ENCODE measurements at places on chromosomes 4 and X.
A peak's percentile ranks its signal among the peaks of the same experiment; 100 is the strongest.

DNA sequence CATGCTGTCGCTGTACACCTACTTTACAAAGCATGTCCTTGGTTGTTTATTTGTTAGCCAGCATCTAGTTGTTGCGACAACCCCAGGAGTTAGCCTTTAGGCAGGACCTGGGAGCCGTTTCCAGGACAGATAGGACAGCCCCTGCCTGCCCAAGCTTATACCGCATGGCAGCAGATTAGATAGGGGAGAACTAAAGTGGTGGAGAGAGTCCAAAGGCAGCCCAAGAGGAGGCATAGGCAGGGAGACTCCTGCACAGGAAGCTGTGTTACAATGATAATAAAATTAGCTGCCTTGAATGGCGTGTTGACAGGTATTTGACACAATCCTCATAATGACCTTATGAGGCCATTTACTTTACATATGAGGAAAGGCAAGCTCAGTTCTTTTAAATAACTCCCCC is 13.0 kb downstream of the NSDHL start:
- no peak for DNase-seq

GRCh38 chrX:124476562-124476961 is 130.2 kb downstream of the SH2D1A start:
- no peak for DNase-seq

DNA sequence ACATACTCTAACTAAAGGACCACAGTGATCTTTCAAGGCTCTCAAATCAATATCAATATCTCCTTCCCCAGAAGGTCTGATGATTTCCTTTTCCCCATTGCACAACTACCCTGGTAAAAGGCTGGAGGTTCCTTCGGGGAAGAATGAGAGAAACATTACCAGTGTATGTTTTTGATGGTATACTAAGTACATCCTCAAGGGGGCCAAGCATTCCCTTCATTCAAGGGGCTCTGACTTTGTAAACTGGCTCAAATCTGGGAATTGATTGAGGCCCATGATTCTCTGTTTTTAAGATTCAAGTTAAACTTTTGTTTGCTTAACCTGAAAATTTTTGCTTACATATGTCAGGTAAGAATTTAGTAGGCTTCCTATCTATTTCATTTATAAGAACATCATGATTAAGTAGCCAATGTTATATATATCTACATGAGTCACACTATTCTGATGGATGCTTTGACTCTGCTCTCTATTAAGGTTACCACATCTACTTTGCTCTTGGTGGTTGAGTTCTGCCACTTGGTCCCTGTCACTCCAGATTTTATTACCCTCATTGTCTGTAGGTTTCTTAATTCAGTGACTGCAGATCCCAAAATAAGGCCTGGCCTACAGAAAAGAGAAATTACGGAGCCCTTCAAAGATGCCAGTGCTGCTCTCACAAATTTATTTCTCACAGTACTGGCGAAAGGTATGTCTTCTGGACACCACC is 16.4 kb upstream of the GUCY1B1 start:
- no peak for DNase-seq

DNA sequence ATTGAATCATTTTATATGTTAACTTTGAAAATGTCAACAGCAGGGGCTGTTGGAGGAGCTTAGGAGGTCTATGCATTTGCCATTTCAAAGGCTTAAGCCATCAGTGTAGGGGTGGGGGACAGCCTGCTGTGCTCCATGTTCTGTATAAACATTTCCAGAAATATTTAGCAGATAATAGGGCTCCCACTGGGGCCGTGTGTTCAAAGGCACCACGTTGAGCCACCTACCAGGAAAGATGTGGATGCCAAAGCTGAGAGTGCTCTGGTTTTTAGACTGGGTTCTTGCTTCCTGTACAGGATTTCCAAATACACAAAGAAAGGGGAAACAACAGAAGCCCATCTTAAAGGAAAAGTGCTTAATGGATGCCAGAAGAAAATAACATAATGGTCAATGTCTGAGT is 219.5 kb downstream of the CENPC start:
- DNase-seq: no peak

- no peak for DNase-seq
These were observed 298.7 kb downstream of the CCSER1 start for GRCh38 chr4:90425893-90426292.

DNA sequence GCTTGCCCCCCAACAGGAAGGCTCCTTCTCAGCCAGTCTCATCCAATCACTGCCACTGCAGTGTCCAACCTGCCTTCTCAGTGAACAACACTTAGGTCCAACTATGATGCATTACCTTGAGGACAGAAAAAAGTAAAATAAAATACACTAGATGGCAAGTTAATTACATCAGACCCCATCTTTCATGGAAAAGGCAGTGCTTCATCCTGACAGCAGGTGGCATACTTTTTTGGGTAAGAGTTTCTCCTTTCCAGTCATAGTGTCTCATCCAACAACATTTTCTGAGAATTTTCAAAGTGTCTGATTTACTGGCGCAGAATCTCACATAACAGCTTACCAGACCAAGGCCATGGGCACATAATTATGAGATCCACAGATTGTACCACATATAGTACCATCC is 1742.8 kb downstream of the PCDH7 start:
- DNase-seq: no peak

GRCh38 chr4:138904793-138905192 is 110.8 kb upstream of the NOCT start:
- DNase-seq: no peak

- no peak for DNase-seq
These were observed 404.2 kb downstream of the MID1IP1 start for GRCh38 chrX:39205467-39205866.

- DNase-seq: peak; percentile 19
These were observed at the start of gene ARL9 for GRCh38 chr4:56505269-56506130. Gene ARL9 (plus strand): TSS chr4:56505791. CDS start chr4:56505863, 72 bp downstream.

- no peak for DNase-seq
These were observed 13.4 kb downstream of the EVC start for GRCh38 chr4:5724377-5724776.

GRCh38 chrX:39619182-39620009 is 478.4 kb downstream of the BCOR start:
- DNase-seq: no peak

DNA sequence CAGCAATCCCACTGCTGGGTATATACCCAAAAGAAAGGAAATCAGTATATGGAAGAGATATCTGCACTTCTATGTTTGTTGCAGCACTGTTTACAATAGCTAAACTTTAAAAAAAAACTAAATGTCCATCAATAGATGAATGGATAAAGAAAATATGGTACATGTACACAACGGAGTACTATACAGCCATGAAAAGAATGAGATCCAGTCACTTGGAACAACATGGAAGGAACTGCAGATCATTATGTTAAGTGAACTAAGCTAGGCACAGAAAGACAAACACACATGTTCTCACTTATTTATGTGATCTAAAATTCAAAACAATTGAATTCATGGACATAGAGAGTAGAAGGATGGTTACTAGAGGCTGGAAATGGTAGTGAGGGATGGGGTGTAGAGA is 400.7 kb downstream of the ZNF674 start:
- no peak for DNase-seq

DNA sequence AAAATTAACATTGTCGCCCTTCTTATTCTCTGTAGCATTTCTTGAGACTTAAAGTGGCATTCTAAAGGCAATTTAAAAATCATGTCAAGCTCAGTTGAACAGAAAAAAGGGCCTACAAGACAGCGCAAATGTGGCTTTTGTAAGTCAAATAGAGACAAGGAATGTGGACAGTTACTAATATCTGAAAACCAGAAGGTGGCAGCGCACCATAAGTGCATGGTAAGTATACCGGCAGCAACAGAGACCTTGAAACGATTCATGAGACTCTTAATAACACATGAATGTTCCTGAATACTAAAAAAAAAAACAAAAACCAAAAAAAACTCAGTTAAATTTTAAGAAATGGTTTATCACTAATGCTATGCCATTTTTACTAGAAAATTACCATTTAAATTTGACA is 82.4 kb upstream of the HPRT1 start:
- no peak for DNase-seq

DNA sequence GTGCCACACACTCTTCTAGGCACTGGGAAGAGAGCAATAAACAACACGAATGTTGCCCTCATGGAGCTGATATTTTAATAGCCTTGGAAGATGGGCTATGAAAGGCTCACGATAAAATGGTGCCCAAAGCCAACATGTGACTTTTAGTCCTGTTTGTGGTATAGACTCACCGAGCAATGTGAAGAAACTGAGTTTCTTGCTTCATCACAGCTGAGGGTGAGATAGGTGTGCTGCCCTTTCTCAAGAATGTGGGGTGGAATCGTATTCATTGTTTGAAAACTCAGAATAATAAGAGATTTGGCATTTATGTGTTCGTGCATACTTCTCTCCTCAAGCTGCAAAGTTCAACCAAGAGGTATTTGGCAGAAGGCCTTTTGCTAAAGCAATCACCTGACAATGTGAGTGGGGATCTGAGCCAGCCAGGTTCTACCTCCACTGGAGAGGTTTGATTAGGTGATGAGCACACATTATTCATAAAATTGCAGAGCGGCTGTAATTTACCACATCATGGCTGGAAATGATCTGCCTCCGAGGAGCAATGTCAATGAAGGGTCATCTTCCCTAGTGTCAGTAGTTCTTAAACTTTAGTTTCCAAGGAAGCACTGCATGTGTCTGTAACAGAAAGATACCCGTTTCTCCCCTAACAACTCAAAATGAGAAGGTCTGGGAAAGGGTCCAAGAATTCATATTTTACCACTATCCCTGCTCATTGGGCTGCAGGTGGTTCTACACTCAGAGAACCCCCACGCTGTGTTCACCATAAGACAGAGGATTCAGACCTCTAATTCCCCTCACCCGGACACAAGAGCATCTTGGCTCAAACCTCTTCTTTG is 41.9 kb upstream of the CBR4 start:
- DNase-seq: no peak

DNA sequence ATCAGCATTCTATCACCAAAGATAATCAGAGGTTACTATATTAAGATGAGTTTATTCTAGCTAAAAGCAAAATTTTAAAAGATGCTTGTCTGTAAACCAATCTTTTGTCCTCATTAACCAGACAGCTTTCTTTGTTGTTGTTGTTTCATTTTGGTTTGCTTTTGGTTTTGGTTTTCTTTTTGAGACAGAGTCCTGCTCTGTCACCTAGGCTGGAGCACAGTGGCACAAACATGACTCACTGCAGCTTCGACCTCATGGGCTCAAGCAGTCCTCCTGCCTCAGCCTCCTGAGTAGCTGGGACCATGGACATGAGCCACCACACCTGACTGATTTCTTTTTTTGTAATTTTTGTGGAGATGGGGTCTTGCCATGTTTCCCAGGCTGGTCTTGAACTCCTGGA is 102.9 kb downstream of the COX18 start:
- DNase-seq: no peak

- no peak for DNase-seq
These were observed 30.5 kb upstream of the COL25A1 start for GRCh38 chr4:109332926-109333464.

- DNase-seq: no peak
These were observed 257.7 kb downstream of the PRDM5 start for GRCh38 chr4:120664851-120665250.

GRCh38 chr4:105624530-105624929 is 72.1 kb downstream of the ARHGEF38 start:
- no peak for DNase-seq

DNA sequence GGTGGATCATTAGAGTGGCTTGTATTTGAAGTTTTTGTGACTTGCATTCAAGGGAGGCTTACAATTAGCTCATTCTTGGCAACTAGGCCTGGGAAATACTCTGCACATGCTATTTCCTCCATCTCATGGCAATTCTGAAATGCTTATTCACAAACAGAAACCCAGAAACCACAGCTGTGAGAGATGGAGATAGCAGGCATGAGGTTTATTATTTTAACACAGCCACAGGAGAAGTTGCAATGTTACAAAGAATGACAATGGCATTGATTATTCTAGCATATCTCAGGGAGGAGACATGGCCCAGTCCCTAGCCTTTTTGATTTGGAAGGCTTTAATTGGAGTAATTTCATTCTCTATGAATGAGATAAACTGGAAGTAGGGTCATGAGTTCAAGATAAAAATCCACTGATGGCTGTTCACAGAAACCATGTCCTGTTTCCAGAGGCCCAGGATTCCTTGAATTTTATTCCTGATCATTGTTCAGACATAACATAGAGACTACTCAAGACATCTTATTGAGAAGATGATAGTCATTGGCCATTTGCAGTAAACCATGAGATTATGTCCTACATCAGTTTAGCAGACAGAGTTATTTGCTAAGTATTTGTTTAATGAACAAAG is 123.9 kb downstream of the MID1 start:
- no peak for DNase-seq

DNA sequence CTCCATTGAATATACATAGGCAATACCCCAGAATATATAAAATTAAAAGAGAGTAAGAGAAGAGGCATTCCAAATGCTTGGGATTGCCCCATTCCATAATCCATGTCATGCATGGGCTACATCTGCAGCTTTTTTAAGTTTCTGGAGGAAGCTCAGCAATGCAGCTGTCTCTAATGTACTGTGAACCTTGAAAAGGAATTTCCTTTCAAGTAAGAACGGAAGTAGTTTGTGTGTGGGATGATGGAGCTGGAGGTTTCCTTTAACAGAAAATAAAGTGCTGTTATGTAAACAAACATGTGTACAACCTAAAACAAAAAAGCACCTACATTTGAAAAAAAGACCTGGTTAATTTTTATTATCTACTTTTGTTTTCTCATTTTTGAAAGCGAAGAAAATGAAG is 303.5 kb downstream of the BMPR1B start:
- DNase-seq: no peak

- no peak for DNase-seq
These were observed 364.0 kb downstream of the TMA16 start for GRCh38 chr4:163858515-163858914.

GRCh38 chrX:28969126-28969525 is 381.9 kb downstream of the IL1RAPL1 start:
- no peak for DNase-seq

GRCh38 chrX:1477801-1478458 is 25.2 kb upstream of the ASMTL start:
- no peak for DNase-seq

DNA sequence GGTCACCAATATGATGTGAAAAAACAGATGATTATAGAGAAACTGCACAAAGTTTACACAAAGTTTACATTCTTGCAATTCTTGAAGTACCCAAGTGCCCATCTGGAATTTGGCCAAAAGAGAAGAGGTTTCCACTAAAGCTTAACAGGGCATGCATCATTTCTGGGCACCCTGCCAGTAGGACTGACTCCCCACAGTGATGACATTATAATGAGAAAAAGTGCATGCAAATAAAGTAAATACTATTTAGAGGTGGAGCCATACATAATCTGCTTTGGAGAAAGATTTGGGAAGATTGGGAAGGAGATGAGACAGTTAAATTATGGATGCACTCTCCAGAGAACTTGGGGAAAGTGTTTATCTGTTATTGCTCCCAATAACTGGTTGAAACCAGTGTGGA is 93.7 kb upstream of the TRPC3 start:
- no peak for DNase-seq

DNA sequence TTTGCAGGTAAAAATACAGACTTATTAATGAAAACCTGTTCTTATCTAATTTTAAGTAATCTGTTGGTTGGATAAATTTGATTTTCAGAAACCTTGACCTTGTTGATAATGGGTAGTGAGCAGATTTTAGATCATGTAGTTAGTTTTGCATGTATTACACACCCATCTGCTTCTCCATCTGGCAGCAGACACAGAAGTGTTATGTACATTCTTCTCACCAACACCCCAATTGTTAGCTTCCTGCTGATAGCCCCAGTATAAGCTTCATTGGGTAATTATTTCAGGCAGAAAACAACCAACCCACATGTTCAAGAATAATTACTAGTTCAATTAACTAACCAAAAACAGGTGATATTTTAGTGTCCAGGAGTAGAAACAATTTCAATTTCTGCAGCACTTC is 1740.5 kb upstream of the AGA start:
- DNase-seq: no peak

- DNase-seq: no peak
These were observed 134.5 kb downstream of the COL4A6 start for GRCh38 chrX:108303682-108304081.

- no peak for DNase-seq
These were observed 201.3 kb upstream of the CPEB2 start for GRCh38 chr4:14800977-14801376.

Data from stimulated activated CD8-positive, alpha-beta memory T cell treated with anti-CD3 and anti-CD28 coated beads, Interleukin-15, amount 100 ng/mL, for 4 hours (primary cell).